ENCODE measurements at places on chromosomes 13 and 19.

DNA sequence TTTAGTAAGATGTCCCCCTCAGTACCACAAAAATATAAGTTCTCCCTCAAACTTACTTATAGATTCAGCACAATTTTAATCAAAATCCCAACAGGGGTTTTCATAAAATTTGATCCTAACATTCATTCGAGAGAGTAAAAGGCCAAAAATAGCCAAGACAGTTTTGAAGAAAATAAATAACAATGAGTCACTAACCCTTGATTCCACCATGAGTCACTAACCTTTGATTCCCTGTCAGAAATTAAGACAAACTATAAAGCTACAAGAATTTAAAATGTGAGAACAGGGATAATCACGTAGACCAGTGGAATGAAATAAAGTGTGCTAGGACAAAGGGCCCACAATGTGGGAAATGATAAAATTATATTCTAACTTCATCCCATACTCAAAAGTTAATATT lies 320.3 kb downstream of the SUCLA2 start:
- peak; percentile 2 for DNase-seq

GRCh38 chr19:39641773-39642172 lies 13.9 kb upstream of the LGALS16 start:
- DNase-seq = peak; percentile 74

GRCh38 chr13:73428137-73428536 lies 369.3 kb downstream of the KLF5 start:
- peak; percentile 33 for DNase-seq

DNA sequence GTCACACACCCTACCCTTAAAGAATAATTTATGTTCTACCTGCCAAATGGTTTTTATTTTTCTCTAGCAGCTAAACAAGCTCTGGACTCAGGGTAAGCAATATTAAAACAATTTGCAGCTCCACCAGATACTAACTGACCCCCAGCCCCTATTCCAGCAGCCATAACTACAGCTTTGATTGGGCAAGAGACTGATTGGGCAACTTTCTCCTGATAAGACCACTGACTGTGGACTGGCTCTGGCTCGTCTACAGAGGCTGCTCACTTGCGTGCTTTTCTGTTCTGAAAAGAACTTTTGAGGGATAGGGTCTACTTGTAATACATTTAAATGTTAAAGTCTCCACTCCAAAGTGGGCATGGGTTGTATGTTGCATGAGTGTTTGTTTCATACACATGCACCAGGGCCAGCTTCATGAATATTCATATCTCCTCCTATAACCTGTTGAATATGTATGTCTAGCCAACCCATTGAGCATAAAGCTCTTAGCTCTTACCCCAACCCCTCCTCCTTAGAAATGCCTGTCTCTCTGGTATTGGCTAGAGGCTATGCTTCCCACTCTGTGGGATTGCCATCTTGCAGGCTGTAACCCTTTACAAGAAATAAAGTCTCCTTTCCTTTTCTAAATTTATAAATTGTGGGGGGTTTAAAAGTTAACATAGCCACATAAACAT lies 19.9 kb downstream of the OR7A5 start:
- DNase-seq = no peak

All from Caki2 (cell line).